Stimulated activated CD4-positive, alpha-beta T cell treated with anti-CD3 and anti-CD28 coated beads, Interleukin-15, amount 100 ng/mL, for 1 hour (primary cell): ENCODE measurements at places on chromosomes 7 and 10.

GRCh38 chr10:17453373-17454091, 863 bp downstream of the ST8SIA6 start:
- DNase-seq, result peak; percentile 24

- DNase-seq, result no peak
Measured at GRCh38 chr7:31648288-31648687, 38.7 kb upstream of the PPP1R17 start.

DNA sequence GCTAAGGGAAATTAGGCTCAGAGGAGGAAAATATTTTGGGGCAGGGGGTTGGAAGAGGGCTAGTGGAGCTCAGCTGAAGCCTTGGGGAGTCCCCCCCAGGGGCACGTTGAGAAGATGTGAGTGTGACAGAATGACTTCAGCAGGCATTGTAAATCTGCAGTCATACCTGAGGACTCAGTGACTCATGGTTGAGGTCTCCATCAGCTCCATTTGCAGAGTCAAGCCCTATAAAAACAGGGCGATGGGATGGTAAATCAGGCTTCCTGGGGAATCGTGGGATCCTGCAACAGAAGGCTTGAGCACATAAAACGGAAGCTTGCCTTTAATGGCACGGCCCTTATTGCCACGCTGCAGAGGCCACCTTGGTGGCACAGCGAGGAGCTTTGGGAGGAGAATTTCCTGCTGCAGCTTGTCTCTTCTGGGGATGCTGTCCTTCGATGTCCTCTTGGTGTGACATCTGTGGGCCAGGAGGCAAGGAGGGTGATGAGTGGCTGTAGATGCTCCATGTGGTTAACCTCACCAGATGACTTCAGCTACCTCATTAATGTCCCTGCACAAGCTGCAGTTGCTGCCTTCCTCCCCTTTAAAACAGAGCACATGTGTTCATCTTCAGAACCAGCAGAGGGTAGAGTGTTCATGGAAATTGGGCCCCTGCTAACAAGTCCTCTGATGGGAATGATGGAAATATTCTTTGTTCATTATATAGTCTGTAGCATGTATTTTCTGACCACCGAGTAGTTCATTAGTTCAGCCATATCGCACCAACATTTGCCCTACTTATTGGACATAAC, 285.9 kb downstream of the LRMDA start:
- DNase-seq, result no peak

DNA sequence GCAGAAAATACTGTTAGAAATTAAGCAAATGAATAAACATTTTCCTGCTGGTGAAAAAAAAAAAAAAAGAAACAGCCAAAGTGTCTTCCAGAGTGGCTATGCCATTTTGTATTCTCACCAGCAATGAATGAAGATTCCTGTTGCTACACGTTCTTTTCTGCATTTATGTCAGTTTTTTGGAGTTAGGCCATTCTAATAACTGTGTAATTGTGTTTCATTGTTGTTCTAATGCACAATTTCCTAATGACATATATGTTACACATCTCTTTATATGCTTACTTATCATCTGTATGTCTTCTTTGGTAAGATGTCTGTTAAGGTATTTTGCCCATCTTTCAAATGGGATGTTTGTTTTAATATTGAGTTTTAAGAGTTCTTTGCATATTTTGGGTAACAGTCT, 213.7 kb downstream of the ITGB1 start:
- DNase-seq, result no peak

DNA sequence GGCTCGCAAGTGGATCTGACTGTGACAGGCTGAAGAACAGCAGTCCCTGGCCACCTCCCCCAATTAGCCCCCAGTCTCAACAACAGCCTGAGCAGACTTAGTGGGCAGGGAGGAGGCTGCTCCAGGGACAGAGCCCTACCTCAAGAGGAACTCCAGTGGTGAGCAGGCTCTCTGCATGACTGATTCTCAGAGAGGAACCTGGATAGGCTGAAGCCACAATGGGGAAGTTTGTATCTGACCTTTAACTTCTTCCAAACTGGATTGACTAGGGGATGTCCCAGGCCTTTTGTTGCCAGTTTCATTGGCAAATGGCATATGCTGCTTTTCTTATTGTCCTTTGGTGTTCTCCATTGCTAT, 93.0 kb downstream of the ARHGAP22 start:
- no peak for DNase-seq

DNA sequence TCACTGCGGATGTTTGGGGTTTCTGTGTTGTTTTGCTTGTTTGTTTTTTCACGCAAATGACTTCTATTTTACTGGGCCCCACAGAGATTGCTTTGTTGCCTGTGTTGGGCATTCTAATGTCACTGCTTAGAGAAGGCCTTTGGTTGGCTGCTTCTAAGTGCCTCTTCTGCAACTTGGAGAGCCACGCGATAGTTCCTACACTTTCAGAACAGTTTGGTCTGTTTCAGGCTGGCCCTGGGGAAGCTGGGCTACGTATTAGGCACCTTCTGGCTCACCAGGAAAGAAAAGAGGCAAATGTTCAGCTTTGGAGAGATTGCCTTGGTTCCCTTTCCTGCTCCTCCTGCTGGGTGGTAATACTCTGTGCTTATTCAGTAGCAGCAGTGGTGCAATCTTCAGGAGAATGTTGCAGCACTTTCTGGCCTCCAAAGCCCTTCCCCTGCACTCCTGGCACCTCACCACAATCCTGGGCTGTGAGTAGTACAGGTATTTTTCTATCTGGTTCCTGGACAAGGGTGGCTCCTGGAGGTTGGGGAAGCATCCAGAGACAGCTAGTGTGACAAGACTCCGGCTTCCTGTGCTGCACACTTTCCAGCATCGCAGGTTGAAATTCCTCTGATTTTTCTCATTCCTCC, 1.2 kb downstream of the ANTXRL start:
- no peak for DNase-seq

- DNase-seq, result no peak
Measured at GRCh38 chr7:117731455-117731854, 141.8 kb downstream of the CTTNBP2 start.

- DNase-seq, result no peak
Measured at GRCh38 chr10:112791447-112791846, 158.6 kb upstream of the TCF7L2 start.

- DNase-seq, result no peak
Measured at GRCh38 chr10:9596368-9596920, 1421.2 kb upstream of the CELF2 start.

- DNase-seq, result no peak
Measured at GRCh38 chr10:17006631-17007417, 122.8 kb downstream of the CUBN start.

GRCh38 chr7:105122619-105123018, 108.6 kb downstream of the KMT2E start:
- DNase-seq, result no peak

DNA sequence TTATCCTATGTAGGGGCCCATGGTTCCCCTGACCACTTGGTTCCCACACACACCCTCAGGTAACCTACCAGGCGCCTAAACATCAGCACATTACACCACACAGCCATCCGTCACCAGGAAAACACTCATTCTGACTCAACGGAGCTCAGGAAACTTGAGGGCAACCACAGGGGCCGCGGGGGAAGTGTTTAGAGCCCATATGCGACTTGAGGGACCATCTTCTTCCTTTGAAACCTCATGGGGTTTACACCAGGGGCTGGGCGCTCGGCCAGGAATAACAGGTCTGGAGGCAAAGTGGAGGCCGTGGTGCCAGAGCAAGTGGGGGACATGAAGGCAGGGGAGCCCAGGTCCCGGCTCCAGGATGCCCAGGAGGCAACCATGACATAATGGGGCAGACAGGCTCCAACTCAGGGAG, 1.5 kb downstream of the STX1A start:
- peak; percentile 52 for DNase-seq

- no peak for DNase-seq
Measured at GRCh38 chr10:98367604-98368451, 47.2 kb downstream of the PYROXD2 start.

DNA sequence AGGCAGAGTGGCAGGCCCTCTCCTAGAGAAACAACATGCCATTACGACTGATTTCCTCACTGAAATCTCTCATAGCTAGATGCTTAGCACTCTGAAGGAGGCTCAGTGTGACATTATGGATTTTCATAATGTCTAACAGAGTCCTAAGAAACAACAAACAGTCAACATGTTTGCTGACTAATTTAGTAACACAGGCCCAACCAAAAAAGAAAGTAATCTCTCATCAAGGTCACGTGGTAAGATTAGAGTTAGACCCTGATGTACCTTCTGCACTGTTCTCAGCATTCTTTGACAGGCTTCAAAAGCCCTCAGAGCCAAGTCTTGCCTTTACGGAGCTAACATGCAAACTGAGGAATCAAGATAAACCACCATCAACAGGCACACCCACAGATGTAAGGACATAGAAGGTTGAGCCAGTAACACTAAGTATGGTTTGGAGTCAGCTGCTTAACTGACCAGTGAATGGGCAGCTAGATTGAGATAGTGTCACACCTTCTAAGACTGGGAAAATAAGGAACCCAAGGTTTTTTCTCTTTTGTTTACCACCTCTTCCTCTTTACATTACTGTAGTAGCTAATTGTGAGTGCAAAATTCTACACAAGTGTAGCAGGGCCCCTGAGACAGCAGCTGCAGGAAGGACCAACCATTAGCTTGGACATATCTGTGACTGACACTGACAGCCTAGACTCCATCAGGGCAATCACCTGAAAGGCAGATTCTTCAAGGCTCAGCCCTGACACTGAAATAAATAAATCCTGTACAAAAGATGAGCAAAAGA, 15.3 kb upstream of the KCNIP2 start:
- DNase-seq, result no peak

- no peak for DNase-seq
Measured at GRCh38 chr7:55250313-55250712, 114.8 kb upstream of the LANCL2 start.

DNA sequence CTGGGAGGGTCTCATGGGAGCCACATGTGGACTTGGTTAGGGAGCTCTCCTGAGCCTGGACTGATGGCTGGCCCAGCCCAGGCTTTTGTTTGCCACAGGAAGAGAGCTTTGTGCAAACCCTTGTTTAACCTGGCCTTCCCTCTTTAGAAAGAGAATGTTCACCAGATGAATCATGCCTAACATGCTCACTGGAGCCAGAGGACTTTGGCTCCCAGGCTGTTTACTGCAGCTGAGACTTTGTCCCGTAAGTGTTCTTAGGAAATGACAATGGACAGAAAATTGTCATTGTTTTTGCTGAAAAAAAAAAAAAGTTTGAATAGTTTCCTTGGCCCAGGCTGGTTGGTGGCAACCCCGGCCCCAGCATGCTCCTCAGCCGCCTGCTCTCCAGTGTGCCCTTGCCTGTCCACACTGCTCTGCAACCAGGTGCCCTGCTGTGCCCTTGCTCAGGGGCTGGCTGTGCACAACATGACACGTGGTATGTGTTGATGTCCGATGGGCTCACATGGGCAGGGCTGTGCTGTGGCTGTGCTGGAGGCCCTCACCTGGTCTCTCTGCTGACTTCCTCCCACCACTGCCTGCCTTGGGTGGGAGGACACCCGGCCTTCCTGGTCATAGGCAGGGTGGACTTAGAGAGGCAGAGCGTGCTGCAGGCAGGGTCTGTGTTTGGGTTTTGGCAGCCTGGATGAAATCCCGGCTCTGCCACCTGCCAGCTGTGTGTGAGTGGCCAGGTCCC, 215.3 kb upstream of the ZNF32 start:
- no peak for DNase-seq

DNA sequence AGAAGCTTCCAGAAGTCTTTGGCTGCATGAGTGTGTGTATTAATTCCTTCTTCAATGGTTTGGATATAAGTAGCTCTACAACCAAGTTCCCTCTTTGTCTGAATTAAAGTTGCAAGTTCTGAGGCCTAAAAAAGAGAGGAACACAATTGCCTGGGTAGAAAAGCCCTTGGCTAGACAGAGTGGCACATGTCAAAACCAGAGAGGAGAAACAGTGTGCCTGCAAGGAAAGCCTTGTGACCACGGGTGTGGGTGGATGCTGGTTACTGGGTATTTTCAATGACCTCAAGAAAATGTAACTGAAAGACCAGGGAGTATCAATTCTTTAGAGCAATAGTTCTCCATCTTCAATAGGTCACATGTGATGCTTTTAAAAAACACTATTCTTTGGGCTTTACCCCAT, 148.3 kb downstream of the SVIL start:
- DNase-seq, result no peak

- DNase-seq, result no peak
Measured at GRCh38 chr10:22244855-22245254, 27.0 kb upstream of the EBLN1 start.

- DNase-seq, result no peak
Measured at GRCh38 chr7:155285423-155285822, 12.3 kb upstream of the INSIG1 start.

DNA sequence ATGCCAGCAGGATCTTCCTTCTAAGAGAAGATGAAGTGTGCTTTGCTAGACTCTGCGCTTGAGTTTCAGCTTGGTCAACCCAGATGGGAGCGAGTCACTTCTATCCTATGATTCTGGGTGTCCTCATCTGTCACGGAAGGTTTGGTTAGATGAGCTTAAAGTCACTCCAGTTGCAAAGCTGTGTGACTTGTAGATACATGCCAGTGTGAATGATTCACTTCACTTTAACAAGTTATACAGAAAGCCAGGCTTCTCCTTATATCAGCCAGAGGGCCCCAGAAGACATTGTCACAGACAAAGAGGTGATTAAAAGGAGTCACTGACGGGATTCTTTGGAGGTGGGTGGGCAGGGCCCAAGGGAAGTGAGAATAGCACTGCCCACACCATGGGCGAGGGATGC, 122.6 kb upstream of the PFKP start:
- DNase-seq, result no peak

- no peak for DNase-seq
Measured at GRCh38 chr7:38574086-38574485, 57.1 kb downstream of the AMPH start.

GRCh38 chr7:98831641-98832221, 38.1 kb downstream of the TMEM130 start:
- no peak for DNase-seq

GRCh38 chr7:96285579-96285978, 36.3 kb downstream of the SLC25A13 start:
- DNase-seq, result no peak

GRCh38 chr10:42482411-42482810, 156.0 kb downstream of the ZNF33B start:
- no peak for DNase-seq

GRCh38 chr10:13143766-13144165, 17.6 kb upstream of the MCM10 start:
- DNase-seq, result no peak

- DNase-seq, result no peak
Measured at GRCh38 chr10:113214331-113214730, 264.3 kb downstream of the TCF7L2 start.
